Stimulated activated CD4-positive, alpha-beta T cell treated with anti-CD3 and anti-CD28 coated beads, Interleukin-2, amount 100 ng/mL, for 48 hours (primary cell): ENCODE measurements at places on chromosomes 3 and 15.

- no peak for DNase-seq
Observed at GRCh38 chr3:34367521-34367920, 569.1 kb downstream of the PDCD6IP start.

GRCh38 chr15:42914728-42915497, 5.7 kb downstream of the TTBK2 start:
- no peak for DNase-seq

GRCh38 chr3:137304313-137305056, 346.7 kb downstream of the IL20RB start:
- no peak for DNase-seq

GRCh38 chr3:44915702-44916438, 41.5 kb downstream of the TGM4 start:
- no peak for DNase-seq

GRCh38 chr3:127135241-127136023, 57.5 kb upstream of the PRR23E start:
- no peak for DNase-seq

GRCh38 chr3:57059411-57059810, 1.1 kb upstream of the SPATA12 start:
- DNase-seq = no peak

DNA sequence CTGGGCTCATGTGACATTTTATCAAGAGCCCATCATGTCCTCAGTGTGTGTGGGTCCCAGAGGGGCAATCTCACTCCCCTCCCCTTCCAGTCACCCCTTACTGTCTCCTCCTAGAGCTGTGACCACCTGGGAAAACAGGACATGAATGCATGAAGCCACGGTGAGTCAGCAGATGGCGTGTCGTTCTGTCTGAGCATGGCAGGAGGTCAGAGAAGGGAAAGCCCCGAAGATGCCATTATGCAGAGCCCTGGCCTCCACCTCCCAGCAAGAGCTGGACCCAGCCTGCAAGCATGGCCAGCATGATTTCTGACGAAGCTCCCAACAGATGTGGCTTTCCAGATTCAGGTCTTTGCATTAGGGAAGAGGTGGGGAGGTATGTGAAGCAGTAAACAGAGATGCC, 118.5 kb downstream of the TLE3 start:
- DNase-seq = no peak

- no peak for DNase-seq
Observed at GRCh38 chr3:180332608-180333007, 269.4 kb upstream of the TTC14 start.

GRCh38 chr3:37661615-37662306, 199.9 kb upstream of the CTDSPL start:
- DNase-seq = no peak

GRCh38 chr15:90774731-90775514, 57.8 kb downstream of the BLM start:
- no peak for DNase-seq

DNA sequence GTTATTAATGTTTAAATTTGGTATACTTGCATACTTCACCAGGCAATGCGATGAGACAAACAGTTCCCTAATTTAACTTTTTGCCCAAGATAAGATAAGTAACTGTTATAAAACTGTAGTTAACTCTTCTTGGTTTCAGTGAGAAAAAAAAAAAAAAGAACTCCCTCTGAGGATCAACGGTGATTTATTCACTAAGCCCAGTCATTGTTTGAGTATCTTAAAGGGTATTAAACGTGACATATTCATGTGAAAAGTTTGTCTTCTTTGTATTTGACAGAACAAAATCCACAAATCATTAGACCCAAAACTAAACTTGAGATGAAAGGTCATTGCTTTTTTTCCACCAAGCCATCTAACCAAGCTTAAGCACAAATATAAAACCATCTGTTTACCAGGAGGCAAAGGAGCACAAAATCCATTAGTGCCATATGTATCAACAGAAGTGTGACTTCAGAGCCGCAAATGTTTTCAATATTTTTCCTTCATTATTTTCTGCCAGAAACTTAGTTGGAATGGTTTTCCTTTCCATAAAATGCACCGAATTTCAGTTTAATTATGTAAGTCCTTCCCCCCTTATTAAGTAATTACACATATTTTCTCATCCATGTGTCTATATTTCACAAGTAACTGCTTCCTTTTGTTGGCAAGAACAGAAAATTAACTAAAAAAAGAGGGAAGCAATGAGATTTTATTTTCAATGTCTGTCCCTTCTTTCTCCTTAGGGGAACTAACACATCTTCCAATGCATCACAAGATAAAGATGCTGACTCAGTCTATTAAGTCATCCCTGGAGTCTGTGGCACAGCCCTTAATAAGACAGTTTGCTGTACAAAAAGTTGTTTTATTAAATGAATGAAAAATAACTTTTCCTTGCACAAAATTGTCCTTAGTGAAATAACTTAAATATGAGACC, 92.2 kb upstream of the RAP2B start:
- no peak for DNase-seq

GRCh38 chr3:169668072-169668956, 4.8 kb upstream of the MECOM start:
- no peak for DNase-seq

DNA sequence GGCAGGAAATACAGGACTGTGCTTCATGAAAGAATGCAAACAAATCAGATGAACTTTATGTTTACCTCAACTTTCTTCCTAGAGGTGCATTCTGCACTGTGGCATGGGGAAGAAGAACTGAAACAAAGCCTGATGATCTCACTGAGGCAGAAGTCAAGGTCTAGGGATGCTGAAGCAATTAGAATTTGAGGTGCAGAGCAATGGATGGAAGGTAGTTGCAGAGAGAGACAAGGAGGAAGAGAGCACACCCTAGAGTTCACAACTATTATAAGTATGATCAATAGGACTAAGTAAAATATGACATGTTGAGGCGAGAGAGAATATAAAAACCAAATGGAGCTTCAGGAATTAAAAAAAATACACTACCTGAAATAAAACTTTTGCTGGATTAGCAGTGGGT, 420.1 kb downstream of the EDEM1 start:
- DNase-seq = no peak

DNA sequence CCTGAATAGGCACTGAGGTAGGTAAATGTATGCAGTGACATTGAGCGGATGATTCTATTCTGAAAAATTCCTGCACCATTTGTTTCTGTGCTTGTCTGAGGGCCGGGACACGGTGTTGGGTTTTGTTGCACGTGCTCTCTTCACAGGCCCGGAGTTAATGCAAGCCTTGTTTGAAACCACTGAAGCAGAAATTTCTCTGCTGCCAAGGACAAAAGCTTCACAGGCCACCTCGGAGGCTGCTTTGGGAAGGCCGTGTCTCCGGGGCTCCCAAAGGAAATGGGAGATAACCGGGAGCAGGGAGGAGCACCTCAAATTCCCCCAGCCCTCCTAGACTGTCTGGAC, 179.4 kb downstream of the OPA1 start:
- no peak for DNase-seq

GRCh38 chr3:130772129-130772528, 25.5 kb upstream of the PIK3R4 start:
- DNase-seq = no peak

DNA sequence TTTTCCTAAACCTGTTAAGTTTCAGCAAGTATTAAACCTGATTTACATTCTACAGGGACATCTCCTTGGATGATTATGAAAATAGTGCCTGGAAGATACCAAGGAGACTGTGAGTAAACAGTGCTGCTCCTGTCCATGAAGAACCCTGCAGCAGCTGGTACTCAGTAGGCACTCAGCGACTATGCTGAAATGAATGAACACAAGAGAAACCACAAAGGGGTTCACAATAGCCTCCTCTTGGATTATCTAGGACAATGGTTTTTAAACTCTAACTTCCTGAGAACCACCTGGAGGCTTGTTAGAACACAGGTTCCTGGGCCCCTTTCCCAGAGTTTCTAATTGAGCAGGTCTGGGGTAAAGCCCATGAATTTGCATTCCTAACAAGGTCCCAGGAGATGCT, 488.4 kb upstream of the UBE2E2 start:
- DNase-seq = no peak

DNA sequence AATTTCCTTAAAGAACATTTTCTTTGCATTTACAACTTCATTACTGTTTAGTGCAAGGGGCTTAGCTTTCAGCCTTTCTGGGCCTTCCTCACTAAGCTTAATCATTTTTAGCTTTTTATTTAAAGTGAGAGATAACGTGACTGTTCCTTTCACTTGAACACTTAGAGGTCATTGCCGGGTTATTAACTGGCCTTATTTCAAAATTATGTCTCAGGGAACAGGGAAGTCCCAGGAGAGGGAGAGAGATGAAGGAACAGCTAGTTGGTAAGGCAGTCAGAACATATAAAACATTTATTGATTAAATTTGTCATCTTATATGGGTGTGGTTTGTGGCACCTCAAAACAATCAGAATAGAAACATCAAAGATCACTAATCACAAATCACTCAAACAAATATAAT, 268.7 kb downstream of the TIGIT start:
- no peak for DNase-seq

DNA sequence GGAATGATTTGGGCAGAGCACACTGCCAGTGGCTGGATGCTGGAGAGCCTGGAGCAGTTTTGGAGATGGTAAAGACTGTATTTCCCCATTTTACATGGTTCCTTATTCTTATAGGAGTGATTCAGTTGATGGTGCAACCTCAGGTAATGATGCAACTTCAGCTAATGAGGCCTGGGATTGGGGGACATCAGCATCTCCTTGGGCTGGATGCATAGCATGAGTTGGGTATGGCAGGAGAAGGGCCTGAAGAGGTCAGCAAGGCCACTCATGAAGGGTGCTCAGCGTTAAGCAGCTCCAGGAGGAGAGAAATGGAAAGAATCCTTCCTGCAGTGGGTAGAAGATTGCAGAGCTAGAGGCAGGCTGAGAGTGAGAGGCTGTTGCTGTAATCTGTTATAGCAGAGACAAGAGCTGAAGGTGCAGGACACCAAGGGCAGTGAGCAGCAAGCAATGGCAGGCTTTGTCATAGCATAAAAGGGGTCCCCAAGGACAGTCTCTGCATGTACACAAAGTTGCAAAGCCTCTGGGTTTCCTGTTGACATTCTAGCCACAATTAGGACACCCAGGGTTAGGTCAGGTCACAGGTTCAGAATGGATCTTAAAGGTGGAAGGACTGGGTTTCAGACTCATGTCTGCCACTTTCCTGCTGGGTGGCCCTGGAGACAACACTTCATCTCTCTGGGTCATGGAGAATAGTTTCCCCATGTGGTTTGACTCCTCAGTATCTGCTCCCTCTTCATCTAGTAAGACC, 29.5 kb upstream of the SNRK start:
- no peak for DNase-seq

GRCh38 chr3:66483006-66483405, 17.8 kb downstream of the LRIG1 start:
- DNase-seq = no peak

DNA sequence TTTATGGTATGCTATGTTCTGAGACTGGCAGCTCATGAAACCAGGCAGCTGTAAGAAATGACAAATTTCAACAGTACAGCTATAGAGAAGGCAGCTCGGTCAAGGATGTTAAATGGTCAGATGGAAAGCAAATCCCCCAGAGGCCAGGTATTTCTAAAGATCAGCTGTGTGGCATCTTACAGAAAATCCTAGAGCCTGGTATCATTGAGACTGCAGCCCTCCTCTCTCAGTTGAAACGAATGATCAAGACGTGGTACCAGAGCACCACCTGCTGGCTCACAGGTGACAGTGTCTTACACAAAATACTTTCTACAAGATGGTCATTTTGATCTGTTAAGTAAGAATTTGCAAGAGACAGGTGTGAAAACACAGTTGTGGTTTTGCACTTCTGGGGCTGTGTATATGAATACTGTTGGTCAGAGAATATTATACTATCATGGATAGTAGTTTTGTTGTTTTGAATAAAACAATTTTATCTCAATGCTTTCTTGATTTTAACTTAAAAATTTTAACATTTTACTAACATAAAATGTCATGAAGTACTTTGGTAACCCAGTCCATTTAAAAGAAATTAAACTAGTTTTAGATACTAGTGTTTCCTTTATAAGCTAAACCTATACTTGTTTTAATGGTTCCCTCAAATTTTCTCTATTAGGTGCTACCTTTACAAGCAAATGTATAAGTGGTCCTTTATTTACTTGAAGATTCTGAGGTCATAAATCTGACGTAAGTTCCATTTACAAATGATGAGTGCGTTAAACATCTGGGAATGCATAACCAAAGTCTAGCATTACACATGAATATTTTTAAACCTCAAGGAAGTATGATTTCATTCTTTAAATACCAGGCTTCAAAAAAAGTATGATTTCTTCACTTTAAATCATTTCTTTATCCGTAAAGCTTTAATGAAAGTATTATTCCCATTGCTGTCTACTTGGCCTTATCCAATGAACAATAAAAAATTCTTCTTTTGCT, 121.8 kb downstream of the PDZRN3 start:
- peak; percentile 48 for DNase-seq

DNA sequence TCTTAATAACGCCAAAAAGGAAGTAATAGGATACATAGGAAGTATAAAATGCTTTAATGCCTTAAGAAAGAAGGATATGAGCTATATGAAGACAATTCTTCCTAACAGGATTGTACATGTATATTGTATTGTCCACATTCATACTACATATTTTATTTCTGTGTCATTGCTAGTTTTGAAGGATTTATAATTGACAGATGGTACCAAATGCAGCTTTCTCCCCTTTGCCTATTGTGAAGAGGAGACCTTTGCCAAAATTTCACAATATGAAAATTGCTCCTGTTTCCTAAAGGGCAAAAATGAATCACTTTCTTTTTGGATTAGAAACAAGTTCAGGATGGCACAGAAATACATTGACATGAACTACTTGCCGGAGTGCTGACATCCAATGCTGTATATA, 34.8 kb upstream of the EOMES start:
- no peak for DNase-seq

DNA sequence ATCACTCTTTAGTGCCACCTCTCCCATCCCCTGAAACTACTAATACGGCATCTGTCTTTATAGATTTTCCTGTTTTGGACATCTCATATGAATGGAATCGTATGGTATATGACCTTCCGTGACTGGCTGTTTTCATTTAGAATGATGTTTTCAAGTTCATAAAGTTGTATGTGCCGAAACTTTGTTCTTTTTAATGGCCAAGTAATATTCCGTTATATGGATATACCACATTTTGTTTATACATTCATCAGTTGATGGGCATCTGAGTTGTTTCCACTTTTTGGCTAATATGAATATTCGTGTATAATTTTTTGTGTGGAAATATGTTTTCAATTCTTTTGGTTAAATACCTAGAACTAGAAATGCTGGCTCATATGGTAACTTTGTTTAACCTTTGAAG, 49.5 kb downstream of the PIAS1 start:
- DNase-seq = no peak

GRCh38 chr3:74067296-74067695, 442.6 kb upstream of the PDZRN3 start:
- no peak for DNase-seq
